ENCODE measurements at places on chromosomes 5 and 9.

GRCh38 chr5:87300176-87300575, 32.5 kb downstream of the RASA1 start:
- no peak for DNase-seq

GRCh38 chr5:65548281-65548680, 14.7 kb downstream of the CENPK start:
- no peak for DNase-seq

GRCh38 chr5:137610598-137610997, 111.5 kb upstream of the SPOCK1 start:
- no peak for DNase-seq

GRCh38 chr5:171649075-171649401, 136.6 kb upstream of the SMIM23 start:
- no peak for DNase-seq

DNA sequence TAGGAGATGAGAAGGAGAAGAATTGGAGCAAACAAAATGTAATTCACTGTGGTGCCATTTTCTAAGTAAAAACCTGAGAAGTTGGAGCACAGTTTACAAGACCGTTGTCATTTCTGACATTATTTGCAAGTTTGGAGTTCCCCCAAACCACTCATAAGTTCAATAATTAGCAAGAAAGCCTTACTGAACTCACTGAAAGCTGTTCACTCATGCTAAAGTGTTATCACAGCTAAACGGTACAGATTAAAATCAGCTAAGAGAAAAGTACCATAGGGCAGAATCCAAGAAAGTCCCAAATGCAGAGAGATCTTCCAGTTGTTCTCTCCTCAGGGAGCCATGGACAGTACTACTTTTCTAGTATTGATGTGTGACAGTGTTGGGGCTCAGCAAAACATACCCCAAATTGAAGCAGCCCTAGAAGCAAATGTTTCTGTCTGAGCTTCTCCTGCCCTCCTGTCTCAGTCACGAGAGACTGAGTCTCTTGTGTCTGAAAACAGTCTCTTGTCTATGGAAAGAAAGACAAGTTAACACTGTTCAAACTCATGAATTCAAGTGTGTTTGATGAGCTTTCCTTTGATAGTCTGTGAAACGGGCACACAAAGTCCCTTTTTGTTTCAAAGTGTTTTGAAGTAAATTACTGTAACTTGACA, 221.2 kb downstream of the GABRG2 start:
- no peak for DNase-seq

- no peak for DNase-seq
These were observed 143.9 kb upstream of the DAP start for GRCh38 chr5:10904862-10905432.

- no peak for DNase-seq
These were observed at the start of gene GNA14 for GRCh38 chr9:77648234-77649108. Gene GNA14, minus strand, starts transcription at chr9:77648322. Its CDS starts 529 bp downstream, at chr9:77647793.

GRCh38 chr9:99457406-99457805, 235.3 kb downstream of the SEC61B start:
- DNase-seq, result no peak

DNA sequence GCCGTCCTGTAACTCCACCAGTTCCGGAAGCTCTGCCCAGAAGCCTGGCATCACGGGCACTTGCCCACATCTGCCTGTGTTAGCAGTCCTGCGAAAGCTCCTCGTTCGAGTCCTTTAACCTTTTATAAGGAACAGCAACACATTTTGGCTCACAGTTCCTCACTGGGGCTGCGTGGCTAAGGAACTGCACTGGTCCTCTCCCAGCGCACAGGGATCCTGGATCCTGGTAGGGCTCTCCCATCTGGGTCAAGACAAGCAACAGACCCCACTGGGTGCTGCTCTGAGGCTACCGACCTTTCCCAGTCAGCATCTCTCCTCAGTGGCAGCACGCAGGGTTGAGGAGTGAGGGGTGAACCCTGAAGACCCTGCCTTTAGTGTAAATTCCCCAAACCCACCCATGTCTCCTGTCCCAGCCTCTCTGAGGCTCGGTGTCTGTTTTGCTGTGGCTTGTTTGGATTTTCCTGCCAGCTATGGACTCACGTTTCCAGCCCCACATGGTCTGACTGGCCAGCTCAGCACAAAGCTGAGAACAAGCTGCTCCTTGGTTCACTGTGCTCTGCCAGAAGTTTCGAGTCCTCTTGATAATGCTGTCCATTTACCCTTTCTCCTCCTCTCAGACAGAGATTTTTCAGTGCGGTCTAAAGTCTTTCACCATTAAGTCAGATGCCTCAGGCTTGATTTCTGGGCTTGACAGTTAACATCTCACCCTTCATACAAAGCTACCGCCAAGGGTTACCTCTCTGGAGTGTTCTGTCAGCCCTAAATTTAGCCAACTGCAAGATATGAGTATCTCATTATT, 80.0 kb downstream of the AK8 start:
- DNase-seq, result no peak

- DNase-seq, result no peak
These were observed 93.0 kb downstream of the SUSD1 start for GRCh38 chr9:112081918-112082729.

DNA sequence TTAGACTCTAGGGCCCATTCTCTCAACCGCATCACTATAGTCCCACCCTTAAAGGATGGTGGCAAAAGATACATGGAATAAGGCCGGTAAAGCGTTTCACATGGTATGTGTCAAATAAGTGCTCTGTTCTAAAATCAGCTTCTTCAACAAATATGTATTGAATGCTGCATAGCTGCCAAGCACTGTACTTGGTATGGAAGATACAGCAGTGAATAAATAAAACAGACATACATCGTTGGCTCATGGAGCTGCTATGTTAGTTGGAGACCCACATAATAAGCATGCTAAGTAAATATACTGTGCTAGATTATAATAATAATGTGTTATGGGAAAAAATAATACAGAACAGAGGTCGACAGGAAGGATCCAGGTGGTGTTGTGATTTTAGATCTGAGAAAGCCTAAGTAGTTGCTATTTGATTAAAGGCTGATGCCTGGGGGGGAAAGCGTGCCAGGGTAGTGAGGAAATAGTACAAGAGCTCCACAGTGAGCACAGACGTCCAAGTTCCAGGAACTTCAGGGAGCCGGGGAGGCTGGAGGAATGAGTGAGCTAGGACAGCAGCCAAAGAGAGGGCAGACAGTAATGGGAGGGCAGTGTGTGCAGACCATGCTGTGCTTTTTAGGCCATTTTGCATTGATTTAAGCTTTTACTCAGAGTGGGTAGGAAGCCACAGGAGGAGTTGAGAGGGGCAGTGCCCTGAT, 93.7 kb downstream of the JAKMIP2 start:
- no peak for DNase-seq

DNA sequence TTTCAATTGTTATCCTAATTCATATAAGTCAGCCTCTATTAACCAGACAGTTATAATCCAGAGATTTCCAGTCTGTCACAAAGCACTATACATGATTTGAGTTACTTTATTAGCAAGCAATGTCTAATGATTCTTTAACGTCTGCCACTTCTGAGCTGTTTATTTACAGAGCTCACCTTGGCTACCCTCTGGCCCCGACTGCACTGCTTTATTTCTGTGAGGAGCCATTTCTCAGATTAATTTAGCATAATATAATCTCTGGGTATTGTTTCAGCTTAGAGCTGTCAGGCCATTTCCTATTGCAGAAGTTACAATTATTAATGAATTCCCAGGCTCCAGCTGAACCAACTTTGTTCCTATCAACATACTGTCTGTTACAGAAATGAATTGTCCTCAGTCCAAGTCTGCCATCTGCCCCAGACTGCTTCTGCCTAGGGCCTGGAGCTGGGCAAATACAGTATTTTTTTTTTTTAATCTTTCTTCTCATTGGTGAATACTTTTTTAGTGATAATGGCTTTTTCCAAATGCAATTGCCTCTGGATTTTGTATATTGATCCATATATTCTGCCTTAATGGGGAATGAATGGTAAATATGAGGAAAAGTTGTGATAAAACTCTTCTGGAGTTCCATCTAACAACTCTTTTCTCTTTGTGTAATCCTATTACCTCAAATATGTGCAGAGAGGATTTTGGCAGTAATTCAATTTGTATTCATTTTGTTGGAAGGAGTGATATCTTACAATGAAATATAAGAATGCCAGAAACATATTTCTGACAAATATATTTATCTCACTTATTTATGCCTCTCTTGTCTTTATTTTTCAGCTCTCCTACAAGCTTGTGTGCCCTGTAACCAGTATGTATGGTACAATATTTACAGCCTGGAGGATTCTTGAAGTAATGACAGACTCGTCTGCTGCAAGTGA, 104.7 kb downstream of the FOCAD start:
- no peak for DNase-seq

DNA sequence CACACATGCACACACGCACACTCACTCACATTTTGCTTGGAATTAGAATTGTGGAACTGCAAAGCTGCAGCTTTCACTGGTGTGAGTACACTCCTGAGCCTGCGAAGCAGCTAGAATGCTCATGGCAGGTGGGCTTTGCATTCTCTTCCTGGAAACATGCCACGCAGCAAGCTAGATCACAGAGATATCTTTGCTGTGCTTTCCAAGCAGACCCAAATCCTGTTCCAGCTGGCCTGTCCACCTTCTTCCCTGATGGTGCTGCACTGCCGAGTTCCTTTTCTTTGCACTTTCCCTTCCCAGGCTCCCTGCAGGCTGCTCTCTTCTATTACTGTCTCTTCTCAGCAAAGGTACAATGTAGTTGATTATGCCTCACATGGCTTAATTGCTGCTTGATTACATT, 92.7 kb upstream of the CKMT2 start:
- no peak for DNase-seq

DNA sequence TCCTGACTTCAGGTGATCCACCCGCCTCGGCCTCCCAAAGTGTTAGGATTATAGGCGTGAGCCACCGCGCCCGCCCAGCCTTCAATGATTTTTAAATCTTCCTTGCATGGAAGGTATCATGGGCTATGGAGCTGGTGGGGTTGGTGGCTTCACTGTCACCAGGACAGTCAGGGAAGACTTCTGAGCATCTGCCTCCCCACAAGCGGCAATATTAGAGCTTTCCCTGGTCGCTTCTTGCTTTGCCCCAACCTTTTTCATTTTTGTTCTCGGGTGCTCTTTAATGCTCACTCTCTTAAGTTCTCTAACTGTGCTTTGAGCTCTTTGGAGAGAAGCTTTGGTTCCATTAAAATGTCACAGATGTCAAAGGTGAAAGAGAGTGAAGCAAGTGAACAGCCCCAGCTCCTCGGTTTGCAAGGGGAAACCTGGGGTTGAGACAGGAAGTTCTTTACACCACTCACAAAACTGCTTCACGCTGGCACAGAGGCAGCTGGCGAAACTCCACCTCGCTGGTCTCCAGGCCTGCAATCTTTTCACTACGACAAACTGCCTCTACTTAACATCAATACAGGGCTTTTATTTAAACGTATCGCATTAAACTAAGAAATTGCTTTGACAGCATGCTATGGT, 142.5 kb upstream of the RETREG1 start:
- DNase-seq, result no peak

Data from non-pigmented ciliary epithelial cell (primary cell).